CD4-positive, alpha-beta T cell treated with Interleukin-12 subunit alpha and Interleukin-12 subunit beta, for 1 hour (primary cell): ENCODE measurements at places on chromosomes 3 and 15.

GRCh38 chr3:156483961-156484787 lies 70.7 kb downstream of the SSR3 start:
- DNase-seq: peak; percentile 70

- DNase-seq: no peak
These were observed 45.5 kb downstream of the SUCNR1 start for GRCh38 chr3:151919030-151919328.

DNA sequence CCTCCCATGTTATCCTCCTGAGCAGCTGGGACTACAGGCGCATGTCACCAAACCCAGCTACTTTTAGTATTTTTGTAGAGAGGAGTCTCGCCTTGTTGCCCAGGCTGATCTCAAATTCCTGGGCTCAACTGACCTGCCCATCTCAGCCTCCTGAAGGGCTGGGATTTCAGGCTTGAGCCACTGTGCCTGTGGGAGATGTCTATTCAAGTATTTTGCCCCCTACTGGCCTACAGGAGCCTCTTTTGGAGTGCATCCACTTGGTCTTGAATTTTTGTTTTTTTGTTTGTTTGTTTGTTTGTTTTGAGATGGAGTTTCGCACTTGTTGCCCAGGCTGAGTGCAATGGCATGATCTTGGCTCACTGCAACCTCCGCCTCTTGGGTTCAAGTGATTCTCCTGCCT lies 3.2 kb upstream of the DHX30 start:
- no peak for DNase-seq

DNA sequence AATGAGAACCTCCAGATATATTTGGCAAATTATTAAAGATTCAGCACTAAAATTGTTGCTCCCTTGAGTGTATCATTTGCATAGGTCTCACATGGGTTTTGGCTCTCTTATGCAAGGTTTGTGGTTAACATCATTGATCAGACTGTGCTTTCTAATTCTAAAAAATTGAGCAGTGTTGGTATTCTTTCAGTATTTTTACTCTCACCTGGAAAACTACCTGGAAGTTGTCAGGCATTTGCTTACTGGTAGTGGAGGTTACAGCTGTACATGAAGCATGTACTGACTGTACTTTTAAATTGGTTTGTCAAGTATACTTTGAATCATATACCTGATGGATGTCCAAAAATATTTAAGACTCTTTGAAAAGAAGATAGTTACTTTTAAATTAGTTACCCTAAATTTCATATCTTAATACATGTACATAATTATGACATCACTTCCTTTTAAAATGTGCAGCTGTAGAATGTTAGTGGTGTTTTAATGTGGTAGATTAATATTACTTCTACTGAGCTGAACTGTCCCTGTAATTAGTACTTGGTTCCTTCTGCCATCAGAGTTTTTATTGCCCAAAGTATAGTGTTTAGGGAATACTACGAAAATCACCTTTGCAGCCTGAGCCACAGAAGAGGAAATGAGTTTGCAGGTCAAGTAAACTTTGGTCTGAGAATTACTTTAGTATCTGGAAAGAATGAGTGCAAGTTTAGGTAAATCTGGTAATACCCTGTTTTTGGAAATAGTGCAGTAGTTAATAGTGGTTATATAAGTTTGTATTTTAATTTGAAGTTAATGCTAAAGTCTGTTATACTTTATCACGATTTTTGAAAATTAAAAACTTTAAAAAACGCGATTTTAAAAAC lies 2.8 kb downstream of the CHD2 start:
- DNase-seq: peak; percentile 51

GRCh38 chr3:33957176-33957575 lies 158.7 kb downstream of the PDCD6IP start:
- DNase-seq: no peak

DNA sequence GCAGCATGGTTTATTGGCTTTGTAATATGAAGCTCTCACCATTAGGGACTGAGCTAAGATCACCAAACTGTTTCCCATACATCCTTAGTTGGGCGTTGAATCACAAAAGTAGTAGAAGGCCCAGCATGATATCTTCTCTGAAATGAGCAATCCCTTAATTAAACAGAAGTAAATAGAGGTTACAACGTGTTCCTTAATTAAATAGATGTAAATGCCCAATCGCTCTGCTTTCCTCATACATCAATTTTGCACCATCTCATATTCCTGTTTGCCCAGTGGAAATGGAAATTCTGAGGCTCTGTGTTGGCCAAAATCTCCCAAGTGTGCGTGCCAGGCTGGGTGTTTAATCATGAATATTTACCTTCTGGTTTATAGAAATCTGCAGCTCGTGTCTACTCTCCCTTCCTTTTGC lies 107.4 kb upstream of the FOXB1 start:
- no peak for DNase-seq

DNA sequence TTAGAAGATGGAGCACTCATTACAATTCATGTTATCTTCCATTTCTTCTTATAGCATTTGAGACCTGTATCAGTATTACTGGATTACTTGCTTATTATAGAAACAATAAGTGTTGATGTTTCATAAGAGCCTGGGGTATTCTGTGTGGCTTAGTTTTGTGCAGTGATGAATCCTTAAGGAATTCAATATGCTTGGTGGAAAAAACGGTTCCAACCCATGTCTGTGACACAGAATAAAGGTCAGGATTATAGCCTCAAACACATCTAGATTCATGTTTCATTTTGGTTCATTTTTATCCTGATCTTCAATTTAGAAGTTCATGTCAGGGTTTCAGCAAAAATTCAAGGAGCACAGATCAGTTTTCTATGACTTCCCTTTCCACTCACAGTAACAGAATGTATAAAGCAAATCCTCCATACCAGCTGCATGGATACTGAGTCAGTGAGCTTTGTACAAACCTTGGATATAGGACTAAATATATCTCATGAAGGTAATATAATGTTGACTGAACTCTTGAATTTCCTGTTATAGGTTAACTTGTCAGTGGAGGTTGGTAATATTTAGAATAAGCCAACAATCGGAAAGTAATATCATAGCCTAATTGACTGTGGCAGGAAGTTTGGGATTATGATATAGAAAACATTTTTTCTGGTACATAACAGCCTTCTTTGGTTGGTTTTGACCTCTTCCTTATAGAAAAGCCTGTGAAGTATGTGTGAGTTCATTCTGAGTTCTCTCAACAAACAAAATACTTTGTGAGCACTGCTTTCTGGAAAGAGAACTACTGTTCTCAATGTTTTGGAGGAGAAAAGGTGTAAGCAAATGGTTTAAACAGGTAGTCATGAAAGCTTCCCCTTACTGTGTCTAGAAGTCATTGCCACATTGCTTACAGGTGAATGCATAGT lies 218.2 kb upstream of the TPM1 start:
- DNase-seq: no peak

DNA sequence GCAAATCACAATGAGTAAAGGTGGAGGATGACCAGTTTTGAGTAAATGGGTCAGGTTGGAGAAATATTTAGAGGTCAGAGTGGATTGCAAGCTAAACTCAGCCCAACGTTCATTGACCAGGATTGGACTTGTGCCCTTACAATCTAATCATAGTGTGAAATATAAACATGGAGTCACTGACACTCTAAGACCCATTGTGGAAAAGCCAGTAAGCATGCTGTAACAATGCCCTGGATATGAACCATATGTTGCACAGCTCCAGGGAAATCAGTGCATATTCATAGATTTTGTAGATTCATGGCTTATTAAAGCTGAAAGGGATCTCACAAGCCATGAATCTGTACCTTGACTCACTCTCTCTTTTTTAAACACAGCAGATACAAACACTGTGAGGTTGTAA lies 660.2 kb upstream of the LMCD1 start:
- no peak for DNase-seq
